ENCODE measurements at places on chromosomes 5 and 9. TPM values are rescaled to one million over a fixed set of nuclear protein-coding genes. Genes with fewer than 3 reads are reported as not detected.

DNA sequence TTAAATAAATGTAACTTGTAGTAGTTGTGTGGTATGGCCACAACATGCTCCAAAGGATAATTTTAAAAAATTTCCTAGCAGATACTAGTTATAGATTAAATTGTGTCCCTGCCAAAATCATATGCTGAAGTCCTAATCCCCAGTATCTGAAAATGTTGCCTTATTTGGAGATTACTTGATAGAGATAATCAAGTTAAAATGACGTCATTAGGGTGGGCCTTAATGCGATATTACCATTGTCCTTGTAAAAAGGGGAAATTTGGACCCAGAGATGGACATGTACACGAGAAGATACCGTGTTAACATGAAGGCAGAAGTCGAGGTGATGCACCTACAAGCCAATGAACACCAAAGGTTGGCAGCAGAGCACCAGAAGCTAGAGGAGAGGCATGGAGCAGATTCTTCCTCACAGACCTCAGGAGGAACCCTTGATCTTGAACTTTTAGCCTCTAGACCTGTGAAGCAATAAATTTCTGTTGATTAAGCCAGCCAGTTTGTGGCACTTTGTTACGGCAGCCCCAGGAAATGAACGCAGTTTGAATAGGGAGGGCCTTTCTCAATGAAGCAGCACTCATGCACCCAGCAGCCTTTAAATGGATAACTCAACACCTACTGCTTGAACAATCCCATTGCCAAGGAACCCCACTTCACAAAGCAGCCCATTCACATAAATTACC lies 148.9 kb downstream of the ARHGAP26 start:
- DNase-seq = no peak

DNA sequence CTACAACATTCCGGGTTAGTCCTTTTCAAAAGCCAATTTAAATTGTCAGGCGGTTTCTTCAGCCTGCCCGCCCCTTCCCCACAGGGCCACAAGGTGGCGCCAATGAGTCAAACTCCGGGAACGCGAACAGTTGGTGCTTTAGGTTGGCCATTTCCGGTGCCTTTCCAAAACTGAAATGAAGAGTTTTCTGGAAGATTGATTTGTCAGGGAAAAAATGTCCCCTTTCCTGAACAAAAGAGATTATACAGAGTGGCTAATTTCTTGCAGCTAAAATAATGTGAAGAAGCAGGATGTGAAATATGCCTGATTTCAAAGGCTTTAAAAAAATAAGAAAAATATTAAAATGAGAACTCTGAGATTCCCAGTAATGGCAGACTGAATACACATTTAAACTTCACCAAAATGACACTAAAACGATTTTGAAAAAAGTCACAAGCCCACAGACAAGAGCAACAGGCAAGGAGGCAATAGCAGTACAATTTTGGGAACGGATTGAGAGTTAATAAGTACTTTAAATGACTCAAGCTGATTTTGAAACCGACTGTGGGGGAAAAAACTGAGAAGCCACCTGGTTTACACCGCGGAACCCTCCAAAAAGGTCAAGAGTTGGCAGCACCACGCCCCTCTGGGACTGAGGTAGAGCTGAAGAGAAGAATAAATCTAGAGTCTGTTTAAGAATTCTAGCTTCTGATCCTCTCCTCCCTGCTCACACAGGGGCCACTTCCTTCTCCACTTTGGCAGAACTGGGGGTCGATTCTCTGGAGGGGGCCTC lies 45.7 kb downstream of the SLC46A2 start:
- peak; percentile 69 for DNase-seq

DNA sequence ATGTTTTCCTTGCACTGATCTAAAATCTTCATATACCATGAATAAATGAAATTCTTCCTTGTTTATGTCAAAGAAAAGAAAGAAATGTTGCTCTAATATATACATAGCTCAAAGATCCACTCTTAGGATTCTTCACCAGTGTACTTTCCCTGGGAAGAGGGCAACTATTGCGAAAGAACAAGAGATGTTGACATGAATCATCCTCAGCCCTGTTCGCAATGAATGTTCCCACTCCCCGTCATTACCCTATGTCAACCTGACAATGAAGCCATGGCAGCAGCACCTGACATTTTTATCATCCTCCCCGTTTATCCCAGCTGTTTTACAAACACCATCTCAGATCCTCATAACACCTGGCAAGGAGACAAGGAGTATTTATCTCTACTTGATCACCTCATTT lies 409.1 kb upstream of the GRIA1 start:
- DNase-seq = no peak

DNA sequence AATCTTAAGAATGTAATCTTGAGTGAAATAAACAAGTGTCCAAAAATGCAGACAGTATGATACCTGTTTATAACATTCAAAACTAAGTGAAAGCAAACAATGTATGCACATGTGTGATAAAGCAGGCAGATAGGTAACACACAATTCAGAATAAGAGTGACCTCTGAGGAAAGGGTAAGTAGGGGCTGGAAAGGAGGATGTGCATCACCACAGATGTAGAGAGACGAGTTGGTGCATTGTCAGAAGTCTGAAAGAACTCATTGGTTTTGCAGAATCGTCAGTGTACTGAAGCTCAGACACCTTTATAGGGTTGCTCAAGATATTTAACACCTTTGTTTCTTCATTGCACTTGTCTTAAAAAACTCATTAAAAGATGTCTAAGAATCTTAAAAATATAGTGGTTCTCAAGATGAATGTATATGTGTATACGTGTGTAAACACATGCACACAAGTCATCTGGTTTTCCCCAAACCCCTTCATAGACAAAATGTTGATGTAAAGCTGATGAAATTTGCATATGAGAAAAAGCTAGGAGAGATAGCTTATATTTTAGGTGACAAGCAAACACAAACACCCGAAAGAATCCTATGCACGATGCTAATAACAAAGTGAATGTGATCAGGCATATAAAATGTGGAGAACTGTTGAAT lies 197.6 kb upstream of the MEF2C start:
- no peak for DNase-seq

DNA sequence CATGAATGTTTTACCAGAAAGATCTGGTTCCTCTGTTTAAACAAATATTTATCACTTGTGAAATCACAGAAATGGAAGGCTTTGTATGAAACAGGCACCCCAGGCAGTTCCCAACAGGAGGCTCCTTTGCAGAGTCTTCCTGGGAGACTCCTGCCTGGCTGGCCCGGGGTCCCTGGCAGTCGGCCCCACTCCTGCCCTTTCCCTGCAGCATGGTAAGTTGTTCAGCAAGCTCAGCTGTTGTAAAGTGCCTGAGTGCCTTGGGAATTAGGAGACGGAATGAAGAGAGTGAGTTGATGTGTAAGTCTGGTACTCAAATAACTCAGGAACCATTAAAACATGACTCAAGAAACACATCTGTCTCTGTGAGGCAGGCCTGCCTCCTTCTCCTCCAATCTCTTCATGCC lies 17.5 kb upstream of the LHFPL2 start:
- no peak for DNase-seq

DNA sequence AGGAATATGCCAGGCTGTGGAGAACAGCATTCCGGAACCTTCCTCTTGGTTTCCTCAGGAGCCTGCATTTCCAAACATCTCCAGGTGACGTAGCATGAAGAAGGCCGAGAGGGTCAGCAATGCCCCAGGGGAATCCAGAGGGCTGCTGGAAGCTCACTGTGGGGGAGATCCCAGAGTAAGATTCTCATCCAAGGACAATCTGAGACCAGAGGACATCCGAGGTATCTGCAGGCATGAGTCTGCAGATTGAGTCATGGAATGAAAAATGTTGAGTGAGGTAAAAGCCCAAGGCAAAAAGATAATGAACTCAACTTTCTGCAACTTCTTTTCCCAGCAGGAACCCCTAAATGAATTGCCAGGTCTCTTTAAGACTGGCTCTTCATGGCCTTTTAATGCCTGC lies 73.5 kb downstream of the KIF4B start:
- no peak for DNase-seq

GRCh38 chr5:64532212-64532611 lies 26.4 kb downstream of the RGS7BP start:
- no peak for DNase-seq

DNA sequence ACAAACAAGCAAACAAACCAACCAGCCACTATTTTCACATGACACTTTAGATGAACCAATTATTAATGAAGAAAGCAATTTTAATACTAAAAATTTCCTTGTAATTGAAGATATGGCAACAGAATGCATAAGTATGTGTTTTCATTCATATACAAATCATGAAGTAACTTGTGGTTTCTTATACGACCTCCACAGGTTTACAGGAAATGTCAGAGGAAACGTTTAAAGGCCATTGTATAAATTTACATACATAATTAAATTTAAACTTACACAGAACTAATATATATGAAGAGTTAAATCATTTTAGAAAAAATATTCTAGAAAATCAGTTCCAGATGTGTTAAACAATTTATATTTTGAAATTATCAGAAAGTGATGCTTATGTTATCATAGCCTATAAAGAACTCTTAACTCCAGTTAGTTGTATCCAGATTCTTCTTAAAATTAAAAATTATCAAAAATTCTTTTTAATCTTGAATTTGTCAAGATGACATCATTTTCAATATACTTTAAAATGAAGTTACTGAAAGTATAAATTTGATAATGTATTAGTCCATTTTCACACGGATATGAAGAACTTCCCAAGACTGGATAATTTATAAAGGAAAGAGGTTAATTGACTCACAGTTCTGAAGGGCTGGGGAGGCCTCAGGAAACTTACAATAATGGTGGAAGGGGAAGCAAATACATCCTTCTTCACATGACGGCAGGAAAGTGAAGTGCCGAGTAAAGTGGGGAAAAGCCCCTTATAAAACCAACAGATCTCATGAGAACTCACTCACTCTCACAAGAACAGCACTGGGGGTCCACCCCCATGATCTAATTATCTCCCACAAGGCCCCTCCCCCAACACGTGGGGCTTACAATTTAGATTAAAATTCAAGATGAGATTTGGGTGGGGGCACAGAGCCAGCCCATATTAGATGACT lies 192.0 kb downstream of the PIK3R1 start:
- no peak for DNase-seq

- DNase-seq = no peak
Measured at GRCh38 chr9:120391691-120392090, 188.3 kb downstream of the CDK5RAP2 start.

DNA sequence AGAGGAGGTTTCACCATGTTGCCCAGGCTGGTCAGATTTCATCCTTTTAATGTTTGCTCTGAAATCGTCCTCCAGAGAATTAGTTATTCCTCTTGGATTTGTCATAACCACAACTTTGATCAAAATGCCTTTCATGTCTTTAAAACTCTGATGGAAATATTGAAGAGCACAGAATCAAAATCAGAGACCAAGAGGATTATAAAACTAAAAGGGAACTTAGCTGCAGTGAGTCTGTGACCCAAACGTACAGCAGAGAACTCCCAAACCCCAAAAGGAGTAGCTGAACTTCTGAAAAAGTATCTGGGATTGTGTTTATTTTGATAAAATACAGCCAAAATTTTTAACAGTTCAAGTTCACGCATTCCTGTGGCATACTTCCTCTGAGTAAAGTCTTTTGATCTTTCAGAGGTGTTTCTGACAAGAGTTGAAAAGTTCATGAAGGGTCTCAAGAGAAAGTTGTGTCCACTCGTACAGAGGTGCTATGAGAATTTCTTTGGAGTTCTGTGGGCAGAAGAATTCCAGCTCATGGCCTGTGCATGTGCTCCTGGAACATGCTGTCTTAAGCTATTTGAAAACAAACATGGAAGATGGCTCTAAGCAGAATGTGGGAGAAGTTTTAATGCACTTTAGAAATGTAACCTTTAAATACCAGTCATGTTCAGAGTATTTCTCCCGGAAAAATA lies 124.0 kb downstream of the ESM1 start:
- no peak for DNase-seq

GRCh38 chr9:116156621-116157314 lies 3.2 kb downstream of the PAPPA start:
- no peak for DNase-seq

- DNase-seq = no peak
Measured at GRCh38 chr5:80934751-80935150, 25.4 kb upstream of the RASGRF2 start.

DNA sequence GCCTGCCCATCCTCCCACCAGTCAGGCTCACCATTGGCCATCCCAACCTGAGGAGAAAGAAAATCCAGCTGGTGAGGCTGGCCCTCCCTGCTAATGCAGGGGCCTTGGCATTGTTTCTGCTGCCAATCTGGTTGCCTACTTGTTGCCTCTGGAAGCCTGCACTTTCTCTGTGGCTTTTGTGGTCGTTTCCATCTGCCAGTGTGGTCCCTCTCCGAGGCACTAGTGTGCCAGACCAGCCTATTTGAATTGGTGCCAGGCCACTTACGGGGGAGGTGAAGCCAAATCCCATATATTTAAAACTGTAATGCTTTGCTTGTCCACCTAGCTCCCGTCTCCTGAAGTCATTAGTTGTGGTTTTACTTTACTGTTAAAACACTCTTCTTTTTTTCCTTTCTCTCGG lies 213.4 kb upstream of the ADAMTSL1 start:
- DNase-seq = no peak

GRCh38 chr5:174877987-174878386 lies 153.6 kb downstream of the MSX2 start:
- DNase-seq = no peak

- DNase-seq = no peak
Measured at GRCh38 chr5:61673007-61673735, 341.1 kb downstream of the ZSWIM6 start.

- DNase-seq = no peak
Measured at GRCh38 chr9:70297141-70297540, 38.4 kb downstream of the SMC5 start.

DNA sequence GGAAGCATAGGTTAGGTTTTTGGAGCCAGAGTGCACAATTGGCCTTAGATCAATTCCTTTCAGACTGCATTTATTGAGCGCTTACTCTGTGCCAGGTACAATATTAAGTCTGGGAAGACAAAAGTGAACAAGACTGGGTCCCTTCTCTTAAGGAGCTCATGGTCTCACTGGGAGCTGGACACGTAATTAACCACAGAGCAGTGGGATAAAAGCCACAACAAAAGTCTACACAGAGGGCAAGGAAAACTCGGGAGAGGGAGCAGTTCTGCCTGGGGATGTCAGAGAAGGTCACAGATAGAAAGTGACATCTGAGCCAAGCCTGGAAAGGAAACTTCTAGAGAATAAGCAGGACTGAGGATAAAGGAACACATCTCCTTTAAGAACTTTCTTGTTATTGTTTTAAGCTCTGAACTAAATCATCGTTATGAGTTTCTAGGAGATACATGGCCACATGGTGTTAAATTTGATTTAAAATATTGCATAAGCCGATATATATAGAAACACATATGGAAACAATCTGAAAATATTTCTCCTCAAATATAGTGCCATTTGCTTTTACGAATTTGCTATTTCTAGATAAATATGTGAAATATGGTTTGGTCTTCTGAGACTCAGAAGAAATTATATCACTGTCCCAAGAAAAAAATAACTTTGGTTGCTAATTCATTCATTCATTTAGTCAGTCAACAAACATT lies 40.1 kb upstream of the PDE8B start:
- DNase-seq = no peak

GRCh38 chr5:51024263-51024662 lies 357.8 kb downstream of the PARP8 start:
- DNase-seq = no peak

- DNase-seq = no peak
Measured at GRCh38 chr5:74152625-74153254, 487.8 kb downstream of the ENC1 start.

Gene GFI1B
- 0.07 TPM for total RNA-seq

Gene C1QTNF3
- 7.7 TPM for total RNA-seq

Gene TAS2R1
- total RNA-seq = not detected

Gene FOXE1
- not detected for total RNA-seq

Gene OSMR
- not detected for total RNA-seq

Gene SYK
- 222 TPM for total RNA-seq

Gene PCDH12
- total RNA-seq = not detected

Gene AMBP
- not detected for total RNA-seq
